ENCODE measurements at places on chromosomes 3 and 15.

- no peak for DNase-seq
Measured at GRCh38 chr3:53688989-53689388, 157.2 kb downstream of the CHDH start.

DNA sequence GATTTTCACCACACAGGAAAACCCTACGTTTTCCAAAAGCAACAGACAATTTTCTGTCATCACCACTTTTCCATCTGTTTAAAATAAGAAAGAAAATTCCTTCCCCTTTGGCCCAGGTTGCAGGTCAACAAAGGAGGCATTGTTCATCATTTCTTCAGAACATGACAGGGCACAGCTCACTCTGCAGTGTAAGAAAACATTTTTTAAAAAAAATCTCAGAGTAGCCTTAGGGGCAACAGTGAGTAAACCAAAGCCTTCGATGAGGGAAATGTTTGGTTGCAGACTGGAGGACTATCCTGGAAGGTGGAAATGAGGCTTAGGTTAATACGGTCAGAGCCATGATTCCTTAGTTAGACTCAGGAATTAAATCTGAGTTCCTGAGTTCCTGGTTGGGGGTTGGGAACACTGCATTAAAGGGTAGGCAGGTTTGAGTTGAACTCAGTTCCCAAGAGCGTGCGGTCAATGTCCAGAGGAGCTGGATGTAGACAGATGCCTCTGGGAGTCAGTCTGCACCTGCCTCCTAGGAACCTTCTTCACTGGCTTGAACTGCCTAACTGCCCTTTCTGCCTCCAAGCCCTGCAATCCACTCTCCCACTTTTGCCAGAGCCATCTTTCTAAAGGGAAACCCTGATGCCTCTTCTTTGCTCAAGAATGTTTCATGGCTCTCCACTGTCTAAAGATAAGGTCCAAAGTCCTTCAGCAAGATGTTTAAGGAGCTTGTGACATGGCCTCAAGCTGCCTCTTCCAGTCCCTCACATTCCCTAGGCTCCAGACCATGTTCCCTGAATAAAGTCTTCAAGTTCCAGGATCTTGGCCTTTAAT lies 3.3 kb upstream of the HES1 start:
- no peak for DNase-seq

GRCh38 chr3:111618945-111619344 lies 23.8 kb upstream of the ZBED2 start:
- DNase-seq: no peak

DNA sequence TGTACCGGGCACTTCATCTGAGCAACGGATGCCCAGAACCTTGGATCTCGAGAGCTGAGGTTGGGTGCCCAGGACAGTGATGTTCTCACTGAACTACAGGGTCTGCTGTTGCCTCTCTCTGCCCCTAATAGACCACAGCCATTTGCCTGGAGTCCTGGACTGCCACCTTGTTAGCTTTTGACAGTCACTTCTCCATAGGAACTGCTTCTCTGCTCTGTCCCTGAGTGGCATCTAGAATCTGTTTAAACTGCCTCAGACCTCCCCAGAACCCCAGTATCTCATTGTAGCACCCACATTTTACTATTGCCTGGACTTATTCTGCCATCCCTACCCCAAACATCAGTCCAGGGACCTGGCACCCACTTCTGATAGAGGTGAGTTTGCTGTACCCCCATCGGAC lies 194.4 kb downstream of the SLCO3A1 start:
- DNase-seq: no peak

DNA sequence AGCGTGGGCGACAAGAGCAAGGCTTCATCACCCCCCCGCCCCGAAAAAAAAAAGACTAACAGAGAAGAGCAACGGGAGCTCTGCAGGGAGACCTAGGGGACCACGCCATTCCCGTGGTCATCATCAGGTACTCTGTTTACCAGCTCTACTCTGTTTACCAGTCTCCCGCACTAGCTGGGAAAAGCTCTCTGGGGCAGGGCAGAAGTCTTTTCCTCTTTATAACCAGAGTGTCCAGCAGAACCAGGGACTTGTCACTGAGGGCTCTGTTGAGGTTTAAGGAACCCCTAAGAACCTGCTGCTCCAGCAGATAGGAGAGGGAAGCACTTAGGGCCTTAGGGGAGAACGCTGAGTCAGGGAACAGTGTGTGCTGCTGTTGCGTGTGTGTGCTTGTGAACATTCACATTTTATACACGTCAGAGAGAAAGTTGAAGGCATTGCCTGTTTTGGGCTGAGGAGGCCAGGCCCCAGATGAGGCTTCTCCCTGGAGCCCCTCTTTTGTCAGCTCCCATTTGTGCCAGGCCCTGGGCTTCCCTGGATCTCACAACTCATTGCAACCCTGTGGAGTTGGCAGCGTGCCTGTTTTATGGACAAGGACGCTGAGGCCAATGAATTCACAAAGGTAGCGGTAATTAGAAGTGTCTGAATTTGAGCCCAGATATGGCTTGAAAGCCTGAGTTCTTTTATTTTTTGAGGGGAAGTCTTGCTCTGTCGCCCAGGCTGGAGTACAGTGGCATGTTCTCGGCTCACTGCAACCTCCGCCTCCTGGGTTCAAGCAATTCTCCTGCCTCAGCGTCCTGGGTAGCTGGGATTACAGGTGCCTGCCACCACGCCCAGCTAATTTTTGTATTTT lies 24.2 kb upstream of the ERICH6 start:
- no peak for DNase-seq

GRCh38 chr3:87350367-87351199 lies 74.2 kb upstream of the POU1F1 start:
- DNase-seq: no peak

DNA sequence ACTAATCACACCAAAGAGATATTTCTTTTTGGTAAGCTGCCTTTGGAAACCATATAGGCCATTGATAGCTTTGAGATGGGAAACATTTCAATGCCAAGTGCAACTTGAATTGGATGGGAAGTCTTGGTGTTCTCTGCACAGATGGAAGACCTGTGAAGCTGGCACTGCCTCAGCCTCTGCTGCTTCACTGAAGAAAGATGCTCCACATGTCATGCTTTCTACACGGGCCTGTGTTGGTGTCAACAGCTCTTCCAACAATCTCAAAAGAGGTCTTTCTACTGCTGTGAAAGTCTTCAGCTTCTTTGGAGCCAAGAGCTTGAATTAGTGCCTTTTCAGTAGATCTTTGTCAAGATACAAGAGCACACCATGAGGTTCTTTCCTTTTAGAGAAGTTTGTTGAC lies 169.0 kb downstream of the SPATA16 start:
- no peak for DNase-seq

- no peak for DNase-seq
Measured at GRCh38 chr3:121951291-121951919, 57.2 kb downstream of the SLC15A2 start.

DNA sequence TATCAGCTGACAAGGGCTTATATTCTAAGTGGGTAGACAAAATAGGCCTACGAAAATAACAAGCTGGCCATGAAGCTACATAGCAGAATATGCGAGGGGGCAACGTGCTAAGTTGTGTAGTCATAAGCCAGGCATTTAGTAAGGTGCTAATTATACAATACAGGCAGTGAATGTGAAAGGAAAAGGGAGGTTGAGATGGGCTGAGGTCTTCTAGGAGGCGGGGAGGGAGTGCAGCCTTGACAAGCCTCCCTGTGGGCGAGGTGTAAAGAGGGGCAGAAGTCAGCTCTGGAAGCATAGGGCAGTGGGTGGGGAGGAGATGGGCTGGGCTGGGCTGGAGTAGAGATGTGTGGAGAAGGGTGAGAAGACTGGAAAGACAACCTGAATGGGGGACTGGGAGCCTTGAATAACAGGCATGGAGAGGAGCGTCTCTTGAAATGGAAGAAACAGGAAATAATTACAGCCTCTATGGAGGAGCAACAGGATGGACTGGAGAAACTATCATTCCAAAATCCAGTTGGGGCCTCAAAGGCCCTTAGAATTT lies 1.2 kb downstream of the TIGIT start:
- DNase-seq: no peak

DNA sequence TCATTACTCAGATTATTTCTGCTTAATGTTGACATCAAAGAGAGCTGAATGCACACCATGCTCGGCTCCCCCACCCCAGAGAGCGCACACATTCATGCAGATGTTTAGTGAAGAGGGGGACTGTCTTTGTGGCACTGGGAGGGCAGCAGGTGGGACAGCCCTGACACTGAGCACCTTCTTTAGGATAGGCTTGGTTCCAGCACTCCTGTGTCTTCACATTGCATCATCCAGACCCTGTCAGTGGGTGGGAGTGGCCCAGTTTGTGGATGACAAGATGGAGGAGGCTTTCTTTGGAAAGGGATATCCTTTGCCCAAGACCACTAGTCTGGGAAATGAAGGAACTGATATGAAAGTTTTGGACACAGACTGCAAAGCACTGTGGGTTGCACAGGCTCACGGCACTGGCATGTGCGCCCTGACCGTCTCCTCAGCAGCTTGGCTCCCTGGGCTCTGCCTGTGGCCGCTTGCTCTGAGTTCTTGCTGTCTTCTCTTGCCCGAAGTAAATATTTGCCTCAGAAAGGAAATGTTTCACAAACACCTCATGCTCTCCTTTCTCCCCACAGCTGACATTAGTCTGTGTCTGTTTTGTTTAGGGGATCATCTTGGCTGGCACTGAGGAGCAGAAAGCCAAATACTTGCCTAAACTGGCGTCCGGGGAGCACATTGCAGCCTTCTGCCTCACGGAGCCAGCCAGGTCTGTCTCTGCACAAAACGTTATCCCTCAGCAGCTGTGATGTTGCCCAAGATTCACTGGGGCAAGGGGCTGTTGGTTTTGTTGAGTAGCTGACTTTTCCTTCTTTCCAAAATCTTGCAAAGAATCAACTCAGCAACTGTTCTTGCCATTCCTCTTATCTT lies 16.6 kb downstream of the ACAD9 start:
- DNase-seq: no peak

DNA sequence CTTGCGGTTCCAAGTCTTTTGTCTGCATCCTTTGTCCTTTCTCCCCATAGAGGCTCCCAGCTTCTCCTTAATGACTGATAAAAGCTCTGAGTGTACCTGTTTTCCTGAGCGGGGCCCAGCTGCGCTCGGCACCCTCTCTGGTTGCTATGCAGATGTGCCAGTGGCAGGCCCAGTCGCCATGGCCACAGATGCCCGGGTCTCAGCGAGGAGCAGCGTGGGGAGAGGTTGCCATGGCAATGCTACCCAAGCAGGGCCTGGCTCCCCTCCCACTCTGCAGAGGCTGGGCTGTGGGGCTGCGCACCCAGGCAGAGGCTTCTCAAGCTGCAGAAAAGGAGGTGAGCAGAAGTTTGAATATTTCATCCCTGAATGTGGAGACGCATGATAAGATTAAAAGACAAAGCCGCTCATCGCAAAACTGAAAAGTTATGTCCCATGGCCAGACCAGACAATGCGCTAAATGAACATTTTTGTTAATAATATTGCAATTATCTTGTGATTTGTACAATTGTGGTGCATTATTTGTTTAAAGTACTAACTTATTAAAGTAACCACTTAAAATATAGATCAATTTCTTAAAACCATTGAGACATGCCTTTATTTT lies 66.1 kb downstream of the TPRA1 start:
- no peak for DNase-seq

GRCh38 chr3:94259291-94259690 lies 196.4 kb downstream of the NSUN3 start:
- no peak for DNase-seq

- DNase-seq: no peak
Measured at GRCh38 chr3:126849768-126850167, 133.1 kb upstream of the PLXNA1 start.

DNA sequence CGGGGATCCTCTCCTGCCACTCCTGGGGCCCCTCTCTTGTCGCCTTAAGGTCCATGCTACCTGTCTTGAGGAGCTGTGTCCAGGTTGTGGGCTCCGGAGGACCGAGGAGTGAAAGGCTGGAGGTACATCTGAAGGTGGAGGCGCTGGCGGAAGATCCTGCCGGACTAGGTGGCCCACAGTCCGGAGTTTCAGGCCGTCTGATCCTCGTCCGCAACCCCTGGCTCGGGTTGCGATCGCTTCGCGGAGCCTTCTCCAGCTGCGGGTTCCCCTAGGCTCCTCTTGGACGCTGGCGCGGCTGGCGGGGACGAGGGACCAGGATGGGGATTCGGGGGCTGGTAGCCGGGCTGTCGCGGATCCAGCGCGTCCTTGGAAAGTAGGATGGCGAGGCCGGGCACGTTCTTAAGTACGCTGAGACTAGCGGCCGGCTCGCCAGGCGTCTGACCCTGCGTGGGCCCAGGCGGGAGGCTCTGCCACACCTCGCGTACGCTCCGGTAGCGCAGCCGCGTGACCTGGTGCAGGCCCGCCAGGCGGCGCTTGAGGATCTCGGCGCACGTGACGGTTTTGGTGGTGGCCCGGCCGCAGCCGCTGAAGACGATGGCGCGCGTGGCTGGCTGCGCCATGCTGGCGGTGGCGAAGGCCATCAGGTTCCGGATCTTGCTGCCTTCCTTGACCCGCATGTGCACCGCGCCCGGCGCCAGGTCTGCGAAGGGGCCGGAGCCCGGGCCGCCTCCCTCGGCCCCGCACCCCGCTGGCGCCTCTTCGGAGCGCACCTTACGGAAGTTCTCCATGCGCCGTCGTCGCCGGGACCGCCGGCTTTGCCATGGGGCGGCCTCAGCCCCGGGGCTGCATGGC lies 550 bp downstream of the RPP25 start:
- DNase-seq: no peak

DNA sequence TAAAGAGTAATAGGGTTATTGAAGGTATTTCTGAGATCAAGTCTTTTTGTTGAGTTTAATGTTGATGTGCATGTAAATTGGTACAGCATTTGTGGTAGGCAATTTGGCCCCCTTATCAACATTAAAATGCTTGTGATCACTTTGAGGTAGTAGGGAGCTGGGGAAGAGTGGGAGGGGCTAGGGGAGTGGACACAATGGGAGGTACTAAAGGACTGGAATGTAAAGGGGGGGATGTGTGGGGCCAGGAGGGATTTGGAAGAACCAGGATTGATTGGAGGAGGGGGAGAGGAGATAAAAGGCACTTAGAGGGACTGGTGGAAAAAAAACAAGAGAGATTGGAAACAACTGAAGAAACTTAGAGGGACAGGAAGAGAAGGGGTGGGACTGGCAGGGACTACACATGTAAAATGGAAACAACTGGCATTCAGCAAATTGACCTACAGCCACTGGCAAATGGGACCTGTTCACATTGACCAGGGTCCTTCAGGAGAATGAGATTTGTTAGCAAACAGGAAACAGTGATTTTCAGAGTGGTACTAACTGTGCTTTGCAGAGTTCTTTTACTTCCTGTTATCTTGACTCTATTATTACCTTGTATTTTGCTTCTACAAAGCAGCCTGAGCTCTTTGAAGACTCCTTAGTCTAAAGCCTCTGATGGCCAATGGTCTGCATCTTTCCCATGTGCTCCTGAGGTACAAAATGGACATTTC lies 47.8 kb upstream of the ZBTB38 start:
- no peak for DNase-seq

Data from HS-27A (cell line).